Type B pancreatic cell (in vitro differentiated cells): ENCODE measurements at places on chromosomes 12 and 14.

- DNase-seq: no peak
Measured at GRCh38 chr14:63654346-63654745, 12.7 kb upstream of the WDR89 start.

DNA sequence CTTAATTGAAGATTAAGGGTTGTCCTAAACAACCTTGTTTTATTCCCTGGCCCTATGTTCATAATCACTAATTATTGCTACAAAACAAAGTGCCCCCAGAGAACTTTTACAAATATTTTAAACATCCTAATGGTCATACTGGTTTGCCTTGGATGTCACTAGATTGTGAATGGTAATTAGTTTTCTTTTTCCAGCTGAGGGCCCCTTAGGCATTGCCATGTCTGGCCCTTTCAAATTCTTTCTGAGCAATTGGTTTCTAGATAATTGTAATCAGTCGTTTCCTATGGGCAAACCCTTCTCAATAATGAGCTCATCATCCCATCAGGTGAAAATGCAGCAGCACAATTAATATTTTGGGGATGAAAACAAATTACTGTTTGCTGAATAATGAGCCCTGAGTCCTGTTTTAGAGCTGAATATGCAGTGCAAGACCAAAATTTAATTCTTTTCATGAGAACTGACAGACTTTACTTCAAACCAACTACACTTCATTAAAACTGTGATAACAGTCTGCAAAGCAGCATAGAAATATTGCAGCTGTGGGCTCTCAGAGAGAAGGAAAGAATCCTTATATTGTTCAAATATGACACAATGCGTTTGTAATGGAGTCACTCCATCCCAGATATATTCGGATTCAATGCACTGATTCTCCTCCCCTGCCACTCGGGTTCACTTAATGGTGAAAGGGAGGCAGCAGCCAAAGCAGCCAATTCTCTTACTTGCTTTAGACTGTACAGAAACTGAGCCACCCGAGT, 67.7 kb upstream of the ARHGAP5 start:
- no peak for DNase-seq

GRCh38 chr12:16454481-16454880, 107.0 kb downstream of the MGST1 start:
- no peak for DNase-seq

DNA sequence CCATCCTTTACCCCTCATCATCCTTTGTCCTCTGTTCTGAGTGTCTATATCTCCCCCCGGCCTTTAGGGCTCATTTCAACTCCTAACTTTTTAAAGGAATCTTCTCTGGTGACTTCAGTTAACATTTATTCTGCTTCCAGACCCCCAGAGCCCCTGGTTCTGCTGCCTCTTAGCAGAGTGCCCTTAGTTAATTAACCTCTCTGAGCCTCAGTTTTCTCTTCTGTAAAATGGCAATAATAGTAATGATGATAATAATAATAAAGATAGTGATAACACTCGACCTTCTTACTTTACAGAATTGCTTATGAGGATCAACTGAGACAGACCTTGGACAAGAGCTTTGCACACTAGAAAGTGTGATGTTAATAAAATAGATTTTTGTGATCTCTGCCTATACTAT, 6.4 kb upstream of the C12orf43 start:
- DNase-seq: no peak

DNA sequence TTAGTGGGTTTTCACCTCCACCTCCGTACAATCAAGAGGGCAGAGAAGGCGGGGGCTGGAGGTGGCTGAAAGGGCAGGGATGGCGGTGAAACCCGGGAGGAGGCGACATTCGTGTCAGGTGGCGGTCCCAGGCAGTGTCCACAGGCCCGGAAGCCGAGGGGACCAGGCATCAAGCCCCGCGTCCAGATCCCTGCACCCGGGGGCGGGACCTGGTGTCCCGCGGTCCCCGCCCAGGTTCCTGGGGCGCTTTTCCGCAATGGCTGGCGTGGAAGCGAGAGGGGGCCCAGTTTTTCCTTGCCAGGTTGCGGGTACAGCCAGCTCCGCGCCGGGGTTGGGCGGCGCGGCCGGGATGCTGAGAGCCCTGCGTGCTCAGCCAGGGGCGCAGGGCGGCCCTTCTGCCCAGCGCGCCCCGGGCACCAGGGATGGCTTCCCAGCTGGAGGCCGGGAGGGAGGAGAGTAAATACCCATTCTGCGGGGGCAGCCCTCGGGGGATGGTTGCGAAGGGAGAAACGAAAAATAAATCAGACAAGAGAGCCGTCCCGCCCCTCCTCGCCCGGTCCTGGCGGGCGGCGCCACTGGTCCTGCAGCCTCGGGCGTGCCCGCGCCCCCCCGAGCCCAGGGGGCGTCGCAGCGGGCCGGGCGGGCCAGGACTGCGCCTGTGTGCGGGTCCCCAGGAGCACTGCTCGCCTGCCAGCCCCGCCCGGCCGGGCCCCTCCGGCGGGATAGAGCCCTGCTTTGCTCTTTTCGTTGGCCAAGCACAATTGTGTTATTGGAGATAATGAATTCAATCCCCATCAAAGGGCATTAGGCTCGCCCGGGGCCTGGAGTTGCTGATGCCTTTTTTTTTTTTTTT, 11.5 kb downstream of the FOXA1 start:
- no peak for DNase-seq

DNA sequence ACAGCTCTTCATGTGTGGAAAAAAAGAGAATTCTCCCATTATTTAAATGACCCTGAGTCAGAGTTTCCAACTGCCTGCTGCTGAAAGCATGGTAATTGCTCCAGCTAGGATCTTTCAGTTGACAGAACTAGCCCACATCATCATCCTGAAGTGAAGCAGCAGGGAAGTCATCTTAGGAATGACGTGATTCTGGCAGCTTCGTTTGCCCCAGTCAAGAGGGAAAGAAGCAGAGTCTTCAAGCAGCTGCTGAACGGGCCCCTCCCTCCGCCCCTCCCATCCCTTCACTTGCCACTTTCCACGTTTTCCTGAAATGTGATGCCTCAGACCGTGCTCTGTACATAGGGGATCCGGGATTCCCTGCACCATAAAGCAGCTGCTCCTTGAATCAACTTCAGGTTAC, 455.0 kb upstream of the TMEM132C start:
- DNase-seq: no peak

- no peak for DNase-seq
Measured at GRCh38 chr14:63878052-63878451, 25.2 kb downstream of the SYNE2 start.

DNA sequence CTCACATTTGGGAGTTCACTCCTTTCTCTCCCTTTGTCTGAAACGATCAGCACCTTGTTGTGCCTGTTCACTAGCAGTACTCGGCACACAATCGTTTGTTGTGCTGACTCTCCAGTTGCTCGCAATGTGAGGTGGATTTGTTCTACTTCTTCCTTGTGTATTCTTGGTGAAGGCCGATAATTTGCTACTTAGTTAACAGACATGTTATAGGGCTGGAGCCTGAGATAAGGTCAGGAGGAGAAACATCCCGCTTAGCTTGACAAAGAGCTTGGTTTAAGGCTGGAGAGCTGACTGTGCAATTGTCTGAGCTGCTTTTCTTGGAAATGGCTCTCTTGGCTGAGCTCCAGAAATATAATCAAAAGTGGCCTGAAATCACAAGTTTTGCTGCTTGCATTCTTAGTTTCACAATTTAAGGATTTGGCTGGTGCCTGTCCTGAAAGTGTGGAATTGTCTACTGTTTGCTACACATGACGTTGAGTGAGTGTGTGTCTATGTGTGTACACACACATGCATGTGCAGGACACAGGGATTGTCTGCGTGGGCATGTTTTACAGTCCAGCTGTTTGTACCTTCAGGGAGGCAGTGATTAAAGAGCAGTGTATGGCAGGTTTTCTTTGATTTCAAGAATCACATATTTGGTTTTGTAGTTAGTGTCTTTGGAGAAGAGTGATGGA, 77.7 kb downstream of the ARF6 start:
- no peak for DNase-seq

- DNase-seq: no peak
Measured at GRCh38 chr14:23409475-23409874, 1.4 kb upstream of the MYH6 start.

GRCh38 chr12:18383203-18383602, 121.9 kb downstream of the PIK3C2G start:
- DNase-seq: no peak

DNA sequence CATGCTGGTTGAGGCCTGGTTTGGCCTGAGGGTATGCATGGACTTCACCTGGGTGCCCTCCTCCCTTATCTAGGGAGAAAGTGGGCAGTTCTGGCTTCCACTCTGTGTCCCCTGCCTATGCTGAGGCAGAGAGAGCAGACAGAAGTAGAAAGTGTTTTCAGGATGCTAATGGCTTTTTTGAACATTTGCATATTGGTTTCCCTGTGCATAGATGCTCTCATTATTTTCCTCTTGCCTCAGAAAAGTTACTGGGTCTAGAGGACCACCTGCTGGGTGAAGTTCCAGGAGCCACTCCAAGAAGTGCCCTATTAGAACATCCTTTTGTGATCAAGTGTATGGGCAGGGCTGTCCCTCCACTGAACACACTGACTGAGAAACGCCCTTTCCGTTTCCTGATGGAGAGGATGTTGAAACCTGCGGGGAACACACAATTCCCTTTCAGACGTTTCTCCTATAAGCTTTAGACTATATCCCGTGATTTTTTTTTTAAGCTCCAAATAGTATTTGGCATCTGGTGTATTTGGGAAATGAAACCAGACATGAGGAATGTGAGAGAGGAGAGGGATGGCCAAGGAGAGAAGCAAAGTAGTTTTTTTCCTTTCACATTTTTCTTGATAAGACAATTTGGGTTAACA, 66.6 kb downstream of the DAAM1 start:
- DNase-seq: no peak

- DNase-seq: no peak
Measured at GRCh38 chr12:117032593-117033381, 66.4 kb downstream of the TESC start.

- DNase-seq: no peak
Measured at GRCh38 chr14:38000340-38000739, 207.4 kb upstream of the SSTR1 start.

DNA sequence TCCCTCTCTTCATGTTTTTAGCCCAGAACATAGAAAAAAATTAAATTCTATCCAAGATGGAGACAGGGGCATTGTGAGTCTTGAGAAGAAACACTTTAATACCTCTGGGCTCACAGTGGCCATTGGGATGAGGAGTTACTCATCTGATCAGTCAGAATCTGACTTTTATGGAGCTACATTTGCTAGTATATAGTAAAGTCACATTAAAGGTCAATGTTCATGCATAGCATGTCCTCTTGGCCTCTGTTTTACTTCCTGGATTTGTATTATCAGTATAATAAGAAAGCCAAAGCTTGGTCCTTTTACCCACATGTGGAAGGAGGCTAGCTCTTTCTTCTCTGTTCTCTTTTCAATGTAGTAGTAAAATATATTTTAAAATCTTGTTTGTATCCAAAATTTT, 93.6 kb upstream of the CNOT2 start:
- no peak for DNase-seq

DNA sequence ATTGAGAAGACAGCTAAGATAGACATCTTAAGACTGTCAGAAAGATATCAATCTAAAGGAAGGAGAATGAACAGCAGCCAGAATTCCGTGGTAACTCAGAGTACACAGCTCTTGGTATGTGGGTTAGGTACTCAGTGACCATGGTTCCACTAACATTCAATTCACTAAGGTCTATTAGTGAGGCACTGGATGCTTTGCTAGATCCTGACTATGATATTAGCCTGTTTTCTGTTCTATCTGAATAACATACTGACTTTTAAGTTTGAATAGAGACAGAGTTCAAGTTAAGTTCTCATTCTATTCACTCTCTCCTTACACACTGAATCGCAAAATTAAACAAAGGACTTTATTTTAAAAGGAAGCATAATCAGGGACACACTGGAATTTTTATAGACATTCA, 106.4 kb downstream of the PRKD1 start:
- no peak for DNase-seq

DNA sequence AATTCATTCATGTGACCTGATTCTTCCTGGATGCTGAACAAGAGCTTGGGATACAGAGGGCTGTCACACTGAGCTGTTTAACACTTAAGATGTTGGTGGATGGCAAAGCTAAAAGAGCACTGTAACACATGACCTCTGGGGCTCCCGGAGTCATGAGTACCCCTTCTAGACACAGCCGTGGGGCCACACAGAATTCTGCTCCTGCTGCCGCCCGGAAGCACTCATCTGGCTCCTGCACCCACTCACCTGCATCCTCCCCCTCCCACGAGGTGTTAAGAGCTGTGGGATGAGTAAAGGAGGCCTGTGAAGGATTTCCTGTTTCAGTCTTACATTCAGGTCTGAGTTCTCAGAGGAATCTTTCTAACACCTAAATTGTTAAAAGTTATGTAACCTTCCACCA, 78.0 kb upstream of the SSTR1 start:
- no peak for DNase-seq

- DNase-seq: no peak
Measured at GRCh38 chr14:61113561-61114225, 132.6 kb downstream of the SLC38A6 start.

- no peak for DNase-seq
Measured at GRCh38 chr12:93593843-93594242, 21.4 kb downstream of the SOCS2 start.

GRCh38 chr14:81272317-81272716, 51.6 kb upstream of the GTF2A1 start:
- DNase-seq: no peak

GRCh38 chr12:105451211-105451610, 120.7 kb downstream of the C12orf75 start:
- DNase-seq: no peak
